ENCODE measurements at places on chromosomes 16 and 17.
A peak's percentile ranks its signal among the peaks of the same experiment; 100 is the strongest.

DNA sequence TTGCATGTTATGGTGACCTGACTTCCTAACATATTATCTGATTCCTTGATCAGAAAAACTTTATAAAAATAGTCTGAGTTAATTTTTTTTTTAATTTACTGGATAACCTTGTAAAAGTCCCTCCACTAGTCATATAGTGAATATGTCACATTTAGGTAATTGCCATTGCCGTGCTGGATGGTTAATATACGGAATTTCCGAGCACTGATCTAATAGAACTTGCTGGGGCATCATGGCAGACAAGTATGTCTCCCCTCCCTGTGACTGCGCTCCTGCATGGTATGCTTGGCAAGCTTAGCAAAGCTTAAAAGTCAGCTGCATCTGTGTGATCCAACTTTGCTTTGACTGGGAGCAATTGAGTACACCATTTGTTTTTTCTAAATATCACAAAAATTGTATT, 239.4 kb upstream of the TBX2 start:
- no peak for DNase-seq

DNA sequence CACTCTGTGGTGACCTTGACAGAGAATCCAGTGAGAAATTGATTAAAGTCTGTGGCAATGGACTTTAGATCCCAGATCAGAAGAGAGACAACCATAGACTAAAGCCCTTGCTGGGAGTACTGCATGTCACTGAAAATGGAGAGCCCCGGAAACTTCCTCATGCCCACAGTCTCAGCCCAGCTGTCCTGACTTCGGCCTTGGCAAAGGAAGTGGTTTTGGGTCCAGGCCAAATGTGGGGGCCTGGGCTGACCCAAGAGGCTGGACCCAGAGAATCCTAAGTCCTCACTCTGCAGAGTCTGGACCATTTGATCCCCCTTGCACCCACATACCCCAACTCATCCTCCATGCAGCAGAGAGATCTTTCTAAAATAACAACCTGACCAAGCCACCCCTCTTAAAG, 4.7 kb upstream of the BEAN1 start:
- no peak for DNase-seq

GRCh38 chr17:81184555-81184954, 18.5 kb upstream of the AATK start:
- no peak for DNase-seq

DNA sequence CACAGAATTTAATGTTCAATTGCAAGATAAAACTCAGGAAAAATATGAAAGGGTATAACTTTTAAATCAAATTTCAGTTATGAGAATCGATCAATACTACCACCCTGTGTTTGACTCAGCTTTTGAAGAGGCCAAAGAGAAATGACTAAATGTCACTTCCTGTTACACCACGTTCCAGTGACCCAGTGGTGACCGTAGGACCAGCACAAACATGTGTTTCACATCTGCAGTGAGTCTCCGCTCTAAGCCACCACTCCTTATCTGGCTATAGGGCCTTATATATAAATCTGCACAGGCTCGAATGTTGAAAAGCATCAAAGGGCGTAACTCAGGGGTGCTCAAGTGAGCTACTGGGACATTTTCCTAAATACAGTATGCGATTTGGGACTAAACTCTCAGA, 36.1 kb downstream of the CYB5D2 start:
- peak; percentile 61 for DNase-seq

GRCh38 chr17:4467287-4467686, 31.4 kb upstream of the SPNS2 start:
- no peak for DNase-seq

- no peak for DNase-seq
Observed at GRCh38 chr16:52547834-52548215, 882 bp upstream of the TOX3 start.

GRCh38 chr17:77444984-77445759, 304.4 kb downstream of the SEC14L1 start:
- no peak for DNase-seq

- DNase-seq = no peak
Observed at GRCh38 chr16:84552135-84552534, 47.7 kb upstream of the MEAK7 start.

GRCh38 chr16:5438591-5438990, 341.0 kb upstream of the EEF2KMT start:
- DNase-seq = no peak

DNA sequence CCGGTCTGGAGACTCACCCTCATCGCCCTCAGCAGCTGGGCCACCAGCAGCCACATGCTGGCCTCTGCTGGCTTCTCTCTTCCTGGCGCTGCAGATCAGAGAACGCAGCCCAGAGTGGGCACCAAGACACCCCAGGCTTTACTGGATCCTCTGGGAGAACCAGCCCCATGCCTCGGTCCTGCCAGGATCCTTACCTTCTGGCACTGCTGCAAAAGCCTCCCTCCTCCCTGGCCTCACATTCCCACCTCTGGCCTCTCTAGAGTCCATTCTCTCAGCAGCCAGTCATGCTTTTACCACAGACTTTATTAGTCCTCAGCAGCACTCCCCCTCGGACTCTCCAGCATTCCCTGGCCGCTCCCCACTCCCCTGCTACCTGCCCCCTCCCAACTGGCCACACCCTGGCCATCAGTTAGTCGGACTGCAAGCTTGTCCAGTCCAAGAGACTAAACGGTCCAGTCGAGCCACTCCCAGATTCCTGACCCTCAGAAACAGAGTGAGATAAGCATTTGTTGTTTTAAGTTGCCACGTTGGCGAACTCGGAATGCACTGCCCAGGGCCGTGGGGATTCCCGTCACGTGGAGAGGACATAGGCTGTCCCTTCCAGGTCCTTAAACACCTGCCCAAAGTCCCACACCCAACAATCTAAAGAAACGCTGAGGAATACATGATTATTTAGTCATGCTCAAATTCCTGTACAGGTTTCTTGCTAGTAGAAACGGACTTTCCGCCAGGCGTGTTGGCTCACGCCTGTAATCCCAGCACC, 5.9 kb upstream of the SPG7 start:
- no peak for DNase-seq

DNA sequence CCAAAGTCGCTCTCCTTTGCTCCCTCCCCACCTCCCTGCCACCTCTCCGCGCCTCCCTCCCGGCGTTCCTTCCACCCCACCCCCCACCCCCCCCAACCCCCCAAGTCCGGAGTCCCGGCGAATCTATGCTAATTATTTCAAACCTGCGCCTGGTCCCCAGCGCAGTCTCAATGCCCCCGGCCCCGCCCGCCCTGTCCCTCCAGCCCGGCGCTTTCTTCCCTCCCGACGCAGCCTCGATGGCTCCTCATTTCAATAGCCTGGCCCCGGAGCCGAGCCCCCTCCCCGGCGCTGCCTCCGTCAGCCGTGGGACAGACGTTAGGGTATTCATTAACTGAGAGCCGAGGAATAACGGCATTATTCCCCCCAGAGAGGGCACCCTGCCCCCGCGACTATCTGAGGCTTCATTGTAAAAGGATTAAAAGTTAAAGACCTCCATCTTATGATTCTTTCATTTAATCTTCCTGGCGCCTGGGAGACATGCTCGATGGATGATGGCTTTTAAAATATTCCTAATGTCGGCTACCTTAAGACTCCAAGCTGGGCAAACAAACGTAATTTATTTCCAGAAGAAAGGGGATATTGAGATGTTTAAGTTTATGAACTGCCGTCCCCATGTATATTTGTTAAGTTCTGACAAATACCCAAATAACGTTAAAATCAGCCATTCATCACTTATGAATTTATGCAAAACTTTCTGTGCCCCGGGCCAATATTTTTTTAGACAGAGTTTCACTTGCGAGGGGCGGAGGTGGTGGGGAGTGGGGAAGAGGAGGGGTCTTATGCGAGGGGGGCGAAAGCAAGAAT, 3.4 kb downstream of the NOG start:
- DNase-seq = no peak

DNA sequence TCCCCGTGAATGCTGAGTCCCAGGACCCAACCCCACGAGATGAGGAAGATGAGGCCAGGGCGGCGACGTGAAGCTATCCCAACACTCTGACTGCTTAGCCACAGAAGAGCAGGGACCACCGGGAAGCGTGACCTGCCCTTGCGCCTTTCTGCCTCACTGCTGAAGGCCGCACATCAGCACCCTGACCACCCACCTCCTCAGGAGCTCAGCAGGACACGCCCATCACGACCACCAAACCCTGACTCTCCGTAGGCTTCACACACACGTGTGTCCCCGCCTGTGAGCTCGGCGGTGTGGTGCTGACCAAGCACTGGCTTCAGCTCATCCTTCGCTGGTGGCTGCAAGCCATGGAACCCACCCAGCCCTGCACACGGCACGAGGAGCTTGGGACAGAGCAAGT, 97.8 kb downstream of the ZNF778 start:
- DNase-seq = no peak

- no peak for DNase-seq
Observed at GRCh38 chr16:3274490-3274889, 8.8 kb upstream of the ZNF263 start.

GRCh38 chr17:27548369-27548768, 82.6 kb upstream of the LGALS9 start:
- no peak for DNase-seq

- DNase-seq = no peak
Observed at GRCh38 chr16:55302635-55303034, 21.4 kb upstream of the IRX6 start.
